NB4 (cell line): ENCODE measurements at places on chromosomes 2 and 18.

DNA sequence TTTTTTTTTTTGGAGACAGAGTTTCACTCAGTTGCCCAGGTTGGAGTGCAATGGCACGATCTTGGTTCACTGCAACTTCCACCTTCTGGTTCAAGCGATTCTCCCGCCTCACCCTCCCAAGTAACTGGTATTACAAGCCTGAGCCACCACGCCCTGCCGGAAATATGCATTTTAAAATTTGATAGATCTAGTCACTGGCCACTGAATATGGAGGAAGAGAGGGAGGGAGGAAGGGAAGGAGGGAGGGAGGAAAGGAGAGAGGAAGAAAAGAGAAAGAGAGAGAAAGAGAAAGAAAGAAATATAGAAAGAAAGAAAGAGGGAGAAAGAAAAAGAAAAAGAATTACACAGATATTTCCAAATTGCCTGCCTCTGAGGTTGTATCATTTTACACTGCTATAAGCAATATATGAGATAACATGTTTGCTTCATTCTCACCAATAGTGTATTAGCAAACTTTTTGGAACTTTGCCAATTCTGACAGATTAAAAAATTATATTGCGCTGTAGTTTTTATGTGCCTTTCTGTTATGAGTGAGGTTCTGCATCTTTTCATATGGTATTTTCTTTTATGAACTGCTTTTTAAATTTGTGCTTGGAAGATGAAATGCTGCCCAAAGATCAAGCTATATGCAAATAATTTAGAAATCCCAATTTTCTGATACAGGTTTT lies 161.2 kb upstream of the MAP3K20 start:
- DNase-seq, result no peak

DNA sequence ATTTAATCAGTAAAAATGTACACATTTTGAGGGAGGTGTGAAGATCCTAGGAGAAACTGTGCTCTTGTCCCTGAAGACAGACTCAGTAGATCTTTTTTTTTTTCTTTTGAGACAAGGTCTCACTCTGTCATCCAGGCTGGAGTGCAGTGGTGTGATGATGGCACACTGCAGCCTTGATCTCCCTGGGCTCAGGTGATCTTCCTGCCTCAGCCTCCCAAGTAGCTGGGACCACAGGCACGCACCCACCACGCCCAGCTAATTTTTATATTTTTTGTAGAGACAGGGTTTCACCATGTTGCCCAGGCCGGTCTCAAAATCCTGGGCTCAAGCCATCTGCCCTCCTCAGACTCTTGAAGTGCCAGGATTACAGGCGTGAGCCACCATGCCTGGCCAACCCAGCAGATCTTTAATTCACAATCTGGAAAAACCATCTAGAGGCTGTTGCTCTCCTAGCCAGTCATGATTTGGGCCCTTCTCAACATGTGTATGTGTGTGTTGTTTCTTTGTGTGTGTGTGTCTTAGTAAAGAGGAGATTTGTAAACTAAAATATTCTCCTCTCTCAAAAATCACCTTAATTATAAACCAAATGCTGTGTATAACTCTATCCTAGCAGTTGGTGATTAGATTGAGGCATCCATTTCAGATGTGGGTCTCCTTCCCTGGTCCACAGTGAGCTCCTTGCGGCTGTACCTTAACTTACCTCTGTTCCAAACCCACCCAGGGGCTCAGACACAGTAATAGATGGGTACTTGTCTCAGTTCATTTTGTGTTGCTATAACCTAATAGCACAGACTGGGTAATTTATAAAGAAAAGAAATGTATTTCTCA lies 3.9 kb upstream of the MYCN start:
- DNase-seq, result no peak

GRCh38 chr2:121019071-121019470 lies 265.9 kb downstream of the TFCP2L1 start:
- no peak for DNase-seq

DNA sequence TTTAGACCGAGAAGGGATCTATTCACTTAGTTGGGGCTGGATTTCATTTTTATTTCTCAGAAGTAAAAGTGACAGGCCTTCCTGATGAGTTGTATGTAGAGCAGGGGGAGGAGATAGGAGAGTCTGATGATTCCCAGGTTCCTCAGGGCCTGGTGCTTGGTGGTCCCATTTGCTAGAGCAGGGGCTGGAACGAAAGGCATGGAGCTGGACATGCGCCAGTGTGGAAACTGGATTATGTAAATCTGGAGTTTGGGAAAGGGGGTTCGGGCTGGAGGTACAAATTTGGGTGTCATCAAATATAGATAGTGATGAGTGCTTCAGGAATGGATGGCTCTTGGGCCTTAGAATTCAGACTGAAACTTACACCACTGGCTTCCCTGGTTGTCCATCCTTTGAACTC lies 27.5 kb downstream of the GNLY start:
- DNase-seq, result no peak
